Stimulated activated CD4-positive, alpha-beta T cell treated with anti-CD3 and anti-CD28 coated beads, Interleukin-15, amount 100 ng/mL, for 1 hour (primary cell): ENCODE measurements at places on chromosomes 1 and 21.

GRCh38 chr21:31629972-31630711, 29.4 kb upstream of the SOD1 start:
- DNase-seq: no peak

GRCh38 chr1:183241471-183241870, 55.4 kb downstream of the LAMC2 start:
- DNase-seq: no peak

DNA sequence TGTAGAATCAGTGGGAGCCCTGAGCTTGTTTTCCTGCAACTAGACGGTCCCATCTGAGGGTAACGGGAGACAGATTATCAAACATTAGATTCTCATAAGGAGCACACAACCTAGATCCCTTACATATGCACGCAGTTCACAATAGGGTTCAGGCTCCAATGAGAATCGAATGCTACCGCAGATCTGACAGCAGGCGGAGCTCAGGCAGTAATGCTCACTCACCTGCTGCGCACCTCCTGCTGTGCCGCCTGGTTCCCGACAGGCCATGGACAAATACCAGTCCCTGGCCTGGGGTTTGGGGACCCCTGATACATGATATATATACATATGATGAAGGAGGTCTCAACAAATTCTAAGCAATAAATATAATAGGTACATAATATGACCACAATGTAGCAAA, 19.7 kb upstream of the SMIM12 start:
- no peak for DNase-seq

DNA sequence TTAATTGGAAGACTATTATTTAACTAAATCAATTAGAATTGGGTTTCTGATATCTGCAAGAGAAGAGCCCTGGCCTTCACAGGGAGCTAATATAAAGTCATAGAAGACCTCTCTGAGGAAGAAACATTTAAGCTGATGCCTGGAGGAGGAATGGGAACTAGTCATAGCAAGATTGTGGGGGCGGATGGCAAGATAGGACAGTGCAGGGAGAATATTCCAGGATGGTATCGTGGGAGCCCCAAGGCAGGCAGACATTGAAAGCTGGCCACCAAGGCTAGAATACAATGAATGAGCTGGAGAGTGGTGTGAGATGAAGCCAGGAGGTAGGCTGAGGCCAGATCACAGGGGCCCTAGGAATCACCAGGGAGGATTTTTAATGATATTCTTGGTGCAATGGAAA, 20.8 kb upstream of the MYSM1 start:
- DNase-seq: no peak

- no peak for DNase-seq
These were observed 35.7 kb upstream of the LIN9 start for GRCh38 chr1:226344441-226345259.
